Stimulated activated CD4-positive, alpha-beta T cell treated with anti-CD3 and anti-CD28 coated beads, TNF-alpha, amount 100 ng/mL, for 24 hours (primary cell): ENCODE measurements at places on chromosomes 2 and 18.

DNA sequence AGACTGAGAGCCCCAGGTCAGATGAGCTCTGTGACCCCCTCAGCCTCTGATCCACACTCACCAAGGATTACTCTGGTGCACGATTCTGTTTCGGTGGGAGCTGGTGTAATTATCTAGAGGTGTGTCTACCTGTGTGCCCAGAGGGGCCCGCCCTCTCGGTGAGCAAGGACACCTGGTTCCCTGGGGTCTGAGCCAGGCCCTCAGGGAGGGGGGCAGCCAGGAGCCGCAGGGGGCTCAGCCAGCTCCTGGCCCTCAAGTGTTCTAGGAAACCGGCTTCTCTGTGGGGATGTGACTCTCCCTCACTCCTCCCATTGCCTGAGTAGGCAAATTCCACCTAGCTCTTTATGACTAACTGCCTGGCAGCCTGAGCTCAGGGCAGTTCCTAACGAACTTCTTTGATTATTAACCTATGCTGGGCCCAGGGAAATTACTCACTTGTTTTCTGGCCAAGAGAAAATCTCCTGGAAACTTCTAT, 17.4 kb downstream of the AGAP1 start:
- no peak for DNase-seq

DNA sequence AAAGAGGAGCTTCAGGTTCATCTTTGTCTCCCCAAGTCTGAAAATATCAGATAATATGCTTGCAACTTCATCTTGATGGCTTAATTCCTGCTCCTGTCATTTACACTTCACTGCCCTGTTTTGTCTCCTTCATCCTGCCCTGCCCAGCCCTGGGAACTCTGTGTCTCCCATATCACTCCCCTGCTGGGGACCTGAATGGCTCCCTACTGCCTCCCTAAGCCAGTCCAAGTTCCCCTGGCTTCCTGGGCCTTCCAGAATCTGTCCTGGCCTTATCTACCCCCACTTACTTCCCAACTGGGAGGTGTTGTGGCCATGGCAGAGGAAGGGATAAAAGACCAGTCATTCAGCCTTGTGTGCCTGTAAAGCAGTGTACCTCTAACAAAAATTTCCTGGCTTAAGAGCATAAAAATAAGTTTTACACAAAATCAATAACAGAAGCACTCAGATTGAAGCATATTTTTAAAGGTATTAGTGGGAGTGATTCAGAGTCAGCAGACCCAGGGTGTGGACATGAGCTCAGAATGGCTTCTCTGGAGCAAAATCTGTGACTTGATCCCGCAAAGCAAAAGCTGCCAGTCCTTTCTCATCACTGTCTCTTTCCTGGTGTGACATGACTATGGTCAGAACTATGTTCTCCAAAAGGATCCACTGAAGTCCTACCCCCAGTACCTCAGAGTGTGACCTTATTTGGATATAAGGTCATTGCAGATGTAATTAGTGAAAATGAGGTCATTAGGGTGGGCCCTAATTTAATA, 59.1 kb downstream of the INO80C start:
- DNase-seq: no peak

- DNase-seq: no peak
Measured at GRCh38 chr2:149023091-149023490, 15.4 kb upstream of the LYPD6B start.

GRCh38 chr18:45014047-45014501, 333.4 kb downstream of the SETBP1 start:
- no peak for DNase-seq

GRCh38 chr2:21590026-21590690, 466.4 kb downstream of the TDRD15 start:
- DNase-seq: no peak

DNA sequence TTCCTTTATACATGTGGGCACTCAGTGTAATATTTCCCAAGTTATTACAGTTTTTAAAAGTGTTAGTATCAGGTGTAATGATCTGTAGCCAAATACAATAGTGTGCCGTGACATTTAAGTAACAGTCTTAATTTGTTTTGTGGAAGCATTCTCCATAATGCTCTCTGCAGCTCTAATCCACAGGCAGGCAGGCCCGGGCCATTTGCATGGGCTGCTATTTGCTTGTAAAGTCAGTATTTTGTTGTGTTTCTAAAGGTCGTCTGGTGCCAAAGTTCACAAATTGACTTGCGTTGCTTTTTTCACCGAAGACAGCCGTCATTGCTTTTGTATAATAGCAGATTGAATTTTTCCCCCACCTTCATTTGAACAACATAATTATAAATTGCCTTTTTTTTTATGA, 153.0 kb downstream of the GBX2 start:
- no peak for DNase-seq

DNA sequence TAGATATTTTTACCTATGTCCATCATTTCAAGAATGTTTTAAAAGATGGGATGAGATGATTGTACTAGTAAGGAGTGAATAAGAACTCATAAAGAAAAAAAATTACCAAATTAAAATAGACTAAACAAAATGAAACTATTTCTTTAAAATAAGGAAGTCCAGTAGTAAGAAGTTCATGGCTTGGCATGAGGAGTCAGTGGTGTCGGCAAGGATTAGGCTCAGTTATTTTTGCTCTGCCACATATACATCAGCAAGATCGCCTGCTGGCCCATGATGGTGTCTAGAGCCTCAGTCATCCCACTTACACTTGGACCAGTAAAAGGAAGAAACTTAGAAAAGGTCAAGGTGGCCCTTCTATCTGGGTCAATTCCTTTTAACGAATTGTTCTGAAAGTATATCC, 300.9 kb upstream of the SLC8A1 start:
- no peak for DNase-seq

- no peak for DNase-seq
Measured at GRCh38 chr2:3287896-3288295, 89.7 kb downstream of the EIPR1 start.

DNA sequence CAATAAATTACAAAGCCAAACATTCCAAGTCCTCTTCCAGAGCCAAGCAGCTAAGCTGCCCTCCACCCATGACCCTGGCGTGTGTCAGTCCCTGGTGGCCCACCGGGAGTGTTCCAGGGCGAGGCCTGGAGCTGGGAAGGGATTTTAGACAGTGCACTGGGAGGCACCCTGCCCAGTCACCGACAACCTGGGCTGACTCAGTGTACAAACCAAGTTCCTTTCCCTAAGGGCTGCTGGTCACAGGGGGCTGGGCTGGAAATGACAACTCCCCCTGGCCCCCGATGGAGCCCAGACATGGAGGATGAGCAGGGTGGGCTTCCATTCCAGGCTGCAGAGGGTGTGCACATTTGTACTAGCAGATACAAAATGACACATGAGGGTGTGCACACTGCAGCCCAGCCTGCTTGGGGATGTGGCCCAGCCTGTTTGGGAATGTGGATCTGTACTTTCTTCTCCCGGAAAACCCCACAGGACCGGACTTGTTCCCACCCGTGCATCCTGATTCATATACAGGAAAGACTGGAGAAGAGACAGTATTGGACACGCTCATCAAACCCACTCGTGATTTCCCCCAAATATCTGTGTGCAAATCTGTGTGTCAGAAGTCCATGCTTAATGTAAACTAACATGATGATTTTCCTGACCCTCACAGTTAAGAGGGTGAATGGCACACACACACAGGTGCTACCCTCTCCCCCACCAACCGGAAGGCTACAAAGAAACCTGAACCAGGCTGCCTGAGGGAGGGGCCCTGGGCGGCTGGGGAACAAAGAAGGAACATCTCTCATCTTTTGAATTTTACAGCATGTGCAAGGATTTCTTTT, 58.9 kb downstream of the NDUFA10 start:
- no peak for DNase-seq

DNA sequence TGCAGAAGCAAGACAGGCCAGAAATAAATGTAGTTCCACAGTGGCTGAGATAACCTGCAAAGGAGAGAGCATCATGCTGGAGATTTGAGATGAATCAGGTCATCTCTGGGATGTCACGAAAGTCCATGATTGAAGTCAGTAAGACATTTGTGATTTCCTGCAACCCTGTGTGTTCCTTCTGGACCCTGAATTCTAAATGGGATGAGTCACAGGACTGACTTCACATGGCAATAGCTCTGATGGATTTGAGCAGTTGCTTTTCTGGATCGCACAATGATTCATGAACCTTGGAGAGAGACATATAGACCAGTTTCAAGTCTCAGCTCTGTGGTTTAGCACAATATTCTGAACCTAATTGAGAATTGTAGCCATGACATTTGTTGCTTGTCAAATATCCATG, 102.9 kb downstream of the TSN start:
- DNase-seq: no peak

- DNase-seq: no peak
Measured at GRCh38 chr2:216075510-216076485, 5.8 kb downstream of the PECR start.

GRCh38 chr2:239896075-239896474, 129.1 kb downstream of the NDUFA10 start:
- DNase-seq: no peak

DNA sequence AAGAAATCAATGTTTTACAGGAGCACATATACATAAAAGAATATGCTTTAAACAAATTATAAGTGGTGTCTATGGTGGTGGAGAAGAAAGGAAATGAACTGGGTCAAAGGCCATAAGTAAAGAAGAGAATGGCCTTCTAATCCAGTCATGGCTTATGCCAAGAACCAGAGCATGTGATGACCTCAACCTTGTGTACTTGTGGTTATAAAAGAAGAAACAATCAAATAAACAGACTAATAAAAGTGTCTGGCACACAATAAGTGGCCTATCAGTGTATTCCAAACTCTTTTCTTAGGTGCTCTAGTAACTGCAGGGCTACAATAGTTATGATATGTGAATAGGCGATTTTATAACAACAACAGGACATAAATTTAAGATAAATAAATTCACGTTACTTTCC, 2.6 kb downstream of the SERPINB11 start:
- DNase-seq: no peak

GRCh38 chr2:190718652-190719526, 70.0 kb downstream of the NAB1 start:
- peak; percentile 72 for DNase-seq

- no peak for DNase-seq
Measured at GRCh38 chr2:127220102-127220767, at the start of gene CYP27C1. TSS of gene CYP27C1 (minus strand) at chr2:127220299. CDS start at chr2:127220270, 29 bp downstream.

GRCh38 chr2:133418021-133418420, 150.2 kb downstream of the NCKAP5 start:
- DNase-seq: no peak

GRCh38 chr18:33871363-33872025, 293.5 kb downstream of the ASXL3 start:
- DNase-seq: no peak

DNA sequence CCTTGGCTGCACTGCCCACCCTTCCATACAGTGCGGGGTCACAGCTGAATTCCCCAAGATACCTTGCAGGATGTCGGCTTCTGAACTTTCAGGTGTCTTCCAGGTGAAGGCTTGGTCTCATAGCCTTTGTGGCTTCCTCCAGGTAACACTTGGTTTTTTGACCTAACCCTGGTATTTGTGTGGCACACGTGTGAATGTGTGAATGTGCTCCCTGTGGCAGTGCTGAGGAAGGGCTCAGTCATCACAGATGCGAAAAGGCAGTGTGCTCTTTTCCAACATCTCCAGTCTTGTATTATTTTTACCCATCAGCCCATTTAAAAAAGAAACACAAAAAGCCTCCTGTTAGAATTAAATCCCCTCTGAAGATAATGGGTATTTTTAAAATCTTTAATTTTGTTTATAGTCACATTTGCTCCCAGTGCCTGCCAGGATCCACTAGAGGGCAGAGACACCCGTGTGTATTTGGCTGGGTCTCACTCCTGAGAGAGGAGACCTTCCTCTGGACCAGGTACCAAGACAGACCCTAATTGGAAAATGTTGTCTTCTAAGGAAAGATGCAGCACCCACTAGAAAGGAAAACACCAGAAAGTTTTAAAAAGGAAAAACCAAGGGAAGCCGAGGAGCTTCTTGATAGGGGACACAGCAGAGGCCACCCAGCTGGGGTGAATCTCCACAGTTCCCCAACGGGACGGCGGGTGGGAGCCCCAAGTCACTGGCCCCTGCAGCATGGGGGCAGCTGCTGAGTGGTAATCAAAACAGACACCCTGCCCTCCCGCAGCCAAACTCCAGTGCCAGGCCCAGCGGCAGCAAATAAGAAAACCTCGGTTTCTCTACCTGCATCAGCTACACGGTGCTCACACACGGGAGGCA, 27.7 kb downstream of the FAM110C start:
- no peak for DNase-seq

GRCh38 chr2:33409417-33409955, 67.0 kb upstream of the RASGRP3 start:
- no peak for DNase-seq

- DNase-seq: no peak
Measured at GRCh38 chr2:124325667-124326440, 300.8 kb downstream of the CNTNAP5 start.

DNA sequence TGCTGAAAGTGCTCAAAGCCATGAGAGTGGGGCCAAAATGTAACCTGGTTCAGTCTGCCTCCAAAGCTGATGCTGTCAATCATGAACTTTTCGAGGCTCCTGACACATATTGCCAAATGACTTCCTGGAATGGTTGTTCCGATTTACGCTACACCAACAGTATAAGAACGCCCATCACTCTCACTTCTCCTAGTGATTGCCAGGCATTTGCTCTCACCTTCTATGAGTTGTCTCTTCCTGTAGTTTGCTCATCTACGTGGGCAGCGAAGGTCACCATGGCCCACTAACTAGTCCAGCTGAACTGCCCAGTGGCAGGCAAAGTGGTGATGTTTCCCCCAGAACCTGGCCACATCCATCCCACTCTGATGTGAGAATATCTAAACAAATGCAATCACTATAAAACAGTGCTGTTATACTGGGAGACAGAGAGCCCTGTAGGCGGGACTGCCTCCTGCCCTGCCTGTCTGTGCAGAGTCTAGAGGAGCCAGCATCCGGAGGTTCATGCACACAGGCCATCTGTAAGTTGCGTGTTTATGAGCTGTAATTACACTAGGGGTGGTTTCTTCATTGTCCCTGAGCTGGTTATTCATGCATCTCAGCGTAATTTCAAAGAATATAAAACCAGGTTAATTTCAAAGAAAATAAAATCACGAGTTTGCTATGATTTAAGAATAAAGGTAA, 8.8 kb upstream of the CABLES1 start:
- no peak for DNase-seq

- no peak for DNase-seq
Measured at GRCh38 chr2:107374249-107374648, 452.4 kb upstream of the RGPD4 start.

DNA sequence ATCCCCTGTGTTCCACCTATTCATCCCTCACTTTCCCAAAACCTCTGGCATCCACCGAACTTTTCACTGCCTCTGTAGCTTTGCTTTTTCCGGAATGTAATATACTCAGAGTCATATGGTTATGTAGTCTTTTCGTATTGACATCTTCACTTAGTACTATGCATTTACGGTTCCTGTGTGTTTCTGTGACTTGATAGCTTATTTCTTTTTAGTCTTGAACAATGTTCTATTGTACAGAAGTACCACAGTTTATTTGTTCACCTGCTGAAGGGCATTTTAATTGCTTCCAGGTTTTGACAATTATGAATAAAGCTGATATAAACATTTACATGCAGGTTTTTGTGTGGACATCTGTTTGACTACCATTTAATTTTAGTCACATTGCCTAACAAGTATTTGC, 154.7 kb upstream of the DOK6 start:
- DNase-seq: no peak

- DNase-seq: no peak
Measured at GRCh38 chr18:389658-390357, 110.7 kb downstream of the COLEC12 start.

- DNase-seq: no peak
Measured at GRCh38 chr2:186575302-186575701, 14.6 kb upstream of the ITGAV start.
